ENCODE measurements at places on chromosomes 16 and 17.

- DNase-seq = no peak
Observed at GRCh38 chr16:14364386-14365199, 265.5 kb downstream of the PARN start.

DNA sequence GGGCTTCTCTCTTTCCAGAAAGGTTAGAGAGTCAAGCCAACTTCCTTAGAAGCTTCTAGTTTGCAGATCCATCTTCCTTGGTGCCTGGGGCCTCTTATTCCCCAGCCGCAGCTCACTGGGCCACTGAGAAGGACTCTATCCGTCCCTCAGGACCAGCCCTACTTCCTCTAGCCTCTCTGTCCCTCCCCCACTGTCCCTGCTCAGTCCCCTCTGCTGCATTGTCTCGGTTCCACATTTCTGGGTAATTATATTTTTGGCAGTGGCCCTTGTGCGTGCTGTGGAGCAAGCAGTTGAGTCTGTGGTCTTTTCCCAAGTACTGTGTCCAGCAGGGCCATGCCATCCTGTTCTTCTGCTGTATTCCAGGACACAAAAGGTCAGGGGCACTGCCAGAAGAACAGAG is 17.8 kb downstream of the IRX3 start:
- DNase-seq = no peak

- DNase-seq = no peak
Observed at GRCh38 chr17:65456368-65457151, 104.9 kb downstream of the AXIN2 start.

GRCh38 chr16:29766571-29766970 is 11.5 kb upstream of the ZG16 start:
- DNase-seq = no peak

- no peak for DNase-seq
Observed at GRCh38 chr17:27849474-27850185, 43.5 kb downstream of the LYRM9 start.

DNA sequence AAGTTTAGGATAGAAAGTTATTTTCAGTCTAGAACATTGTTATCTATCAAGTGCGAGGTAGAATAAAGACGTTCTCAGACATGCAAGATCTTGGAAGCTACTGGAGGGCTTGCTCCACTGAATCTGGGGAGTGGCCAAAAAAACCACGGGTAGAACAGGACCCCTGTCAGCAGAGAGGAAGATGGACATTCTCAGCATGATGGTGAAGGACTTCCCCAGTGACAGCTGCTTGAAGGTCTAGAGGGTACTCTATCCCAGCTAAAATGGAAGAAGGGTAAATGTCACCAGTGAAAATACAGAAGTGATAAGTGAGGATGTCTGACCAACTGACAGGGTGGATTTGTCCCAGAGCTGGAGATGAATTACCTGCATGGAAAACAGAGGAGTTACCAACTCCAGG is 10.1 kb downstream of the TNFRSF13B start:
- no peak for DNase-seq

- DNase-seq = peak; percentile 42
Observed at GRCh38 chr17:8300627-8301242, 5.5 kb upstream of the SLC25A35 start.

GRCh38 chr16:84598360-84598759 is 19.5 kb downstream of the COTL1 start:
- no peak for DNase-seq

- no peak for DNase-seq
Observed at GRCh38 chr16:4426021-4426684, 485 bp downstream of the DNAJA3 start.

DNA sequence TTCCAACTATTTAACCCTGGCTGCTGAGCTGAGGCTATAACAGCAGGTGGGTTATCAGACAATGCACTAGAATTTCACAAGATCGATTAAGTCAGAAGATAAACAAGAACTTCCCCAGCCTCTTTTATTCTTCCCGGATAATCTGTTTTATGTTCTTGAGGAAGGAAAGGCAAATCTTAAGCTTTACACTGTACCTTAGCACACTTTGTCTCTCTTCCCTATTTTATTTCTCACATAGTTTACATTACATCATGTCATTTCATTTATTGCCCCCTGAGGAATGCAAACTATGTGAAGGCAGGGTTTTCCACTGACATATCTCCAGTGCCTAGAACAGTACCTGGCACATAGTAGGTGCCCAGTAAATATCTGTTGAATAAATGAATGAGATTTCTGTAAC is 139.6 kb downstream of the SKAP1 start:
- no peak for DNase-seq
